Epithelial cell of alveolus of lung (primary cell): ENCODE measurements at places on chromosomes 1 and 21. TPM values are rescaled to one million over a fixed set of nuclear protein-coding genes. Genes with fewer than 3 reads are reported as not detected.

The ADAM30 gene
- total RNA-seq, result 0.16 TPM in 1 of 2 replicates, not detected in the other

The USH2A gene
- not detected in 2 replicates for total RNA-seq

The NUF2 gene
- total RNA-seq, result 5.4 and 11.2 TPM in 2 replicates

The BTBD19 gene
- 4.9 and 11.3 TPM in 2 replicates for total RNA-seq

The LSS gene
- 48.7 and 103 TPM in 2 replicates for total RNA-seq

The CGN gene
- 0.52 TPM in 1 of 2 replicates, not detected in the other for total RNA-seq

The KCNQ4 gene
- 0.08 TPM in 1 of 2 replicates, not detected in the other for total RNA-seq

The PRAMEF17 gene
- total RNA-seq, result not detected in 2 replicates

The C1orf226 gene
- 1.7 and 3.6 TPM in 2 replicates for total RNA-seq

The C1orf116 gene
- 0.40 and 2.3 TPM in 2 replicates for total RNA-seq

The GJB3 gene
- 0.16 and 1.2 TPM in 2 replicates for total RNA-seq
